ENCODE measurements at places on chromosomes 5 and 9.

DNA sequence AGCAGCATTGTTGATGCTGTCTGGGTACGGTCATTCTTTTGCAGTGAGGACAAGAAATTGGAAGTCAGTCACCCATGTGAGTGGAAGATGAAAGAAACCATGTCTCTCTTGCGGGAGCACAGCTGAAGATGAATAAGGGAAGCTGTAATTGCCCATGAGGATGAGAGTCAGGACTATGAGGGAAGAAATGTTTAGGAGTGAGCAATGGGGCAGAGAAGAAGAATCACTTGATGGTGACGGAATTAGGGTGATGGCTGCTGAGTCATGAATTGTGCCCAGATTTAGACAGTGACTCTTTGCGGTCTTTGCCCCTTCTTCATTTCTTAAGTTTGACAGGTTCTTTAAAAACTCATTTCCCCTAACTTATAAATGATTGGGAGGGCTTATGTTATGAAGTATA lies 183.3 kb downstream of the MAST4 start:
- DNase-seq = no peak

- no peak for DNase-seq
Observed at GRCh38 chr5:172887692-172888091, 53.6 kb downstream of the ERGIC1 start.

DNA sequence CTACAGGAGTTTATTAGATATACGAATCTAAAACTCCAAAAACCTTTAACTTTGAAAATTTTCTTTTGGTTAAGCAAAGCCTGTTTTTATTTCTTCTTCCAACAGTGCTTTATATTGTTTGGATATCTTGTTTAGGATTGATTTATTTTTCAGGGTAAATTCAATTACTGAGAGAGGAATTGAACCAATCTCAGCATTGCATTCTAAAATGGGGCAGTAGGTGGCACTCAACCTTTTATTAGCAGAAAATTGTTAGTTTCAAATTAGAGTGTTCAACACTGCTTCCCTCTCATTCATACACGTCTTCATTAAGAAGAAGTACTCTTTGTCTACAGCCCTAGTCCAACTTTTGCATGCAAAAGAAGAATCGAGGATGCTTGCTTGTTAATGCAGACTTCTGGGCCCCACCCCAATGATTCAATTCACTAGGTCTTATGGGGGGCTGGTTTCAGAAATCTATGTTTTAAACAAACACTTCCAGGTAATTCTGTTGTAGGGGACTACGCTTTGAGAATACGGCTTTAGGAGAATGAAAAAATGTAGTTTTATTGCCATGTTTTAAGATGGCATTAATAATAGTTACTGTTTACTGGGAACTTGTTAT lies 26.6 kb downstream of the MRPL22 start:
- no peak for DNase-seq

- DNase-seq = no peak
Observed at GRCh38 chr9:38071470-38072134, 2.6 kb upstream of the SHB start.

DNA sequence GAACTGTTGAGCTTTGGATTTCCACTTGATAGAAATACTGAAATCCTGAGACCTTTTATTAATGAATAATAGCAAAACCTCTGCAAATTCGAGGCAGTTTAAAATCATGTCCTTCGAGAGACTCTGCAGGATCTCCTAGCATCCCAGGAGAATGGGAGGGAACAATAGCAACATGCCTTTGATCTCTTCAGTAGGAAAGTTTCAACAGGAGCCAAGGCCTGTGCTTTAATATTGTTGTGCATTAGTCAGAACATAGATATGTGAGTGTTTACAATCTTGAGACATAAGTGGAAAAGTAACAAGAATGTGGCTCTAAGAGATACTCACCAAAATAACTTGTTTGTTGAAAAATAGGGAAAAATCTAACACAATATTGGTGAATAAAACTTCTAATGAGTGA lies 83.3 kb upstream of the LHFPL2 start:
- DNase-seq = no peak

DNA sequence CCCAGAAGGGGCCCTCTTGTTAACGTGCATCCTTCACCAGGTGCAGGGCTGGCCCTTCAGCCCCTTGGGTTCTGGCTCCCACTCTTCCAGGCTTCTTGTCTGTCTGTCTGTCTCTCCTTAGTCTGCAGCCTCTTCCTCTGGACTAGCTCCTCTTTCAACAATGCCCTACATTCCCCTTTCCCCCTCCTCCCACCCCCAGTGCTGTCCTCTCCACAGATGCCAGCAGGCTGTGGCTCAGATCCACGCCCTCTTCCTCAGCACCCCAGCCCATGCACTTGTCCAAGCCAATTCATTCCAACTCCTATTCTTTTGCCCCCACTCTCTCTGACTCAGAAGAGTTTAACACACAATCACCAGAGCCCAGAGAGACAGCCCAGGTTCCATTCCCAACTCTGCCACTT lies 45.2 kb upstream of the ALDH1B1 start:
- DNase-seq = peak; percentile 25

GRCh38 chr5:124980163-124980941 lies 233.9 kb upstream of the ZNF608 start:
- no peak for DNase-seq

- no peak for DNase-seq
Observed at GRCh38 chr9:91536211-91536691, 112.6 kb upstream of the NFIL3 start.

- DNase-seq = no peak
Observed at GRCh38 chr5:15487228-15487627, 12.8 kb upstream of the FBXL7 start.

DNA sequence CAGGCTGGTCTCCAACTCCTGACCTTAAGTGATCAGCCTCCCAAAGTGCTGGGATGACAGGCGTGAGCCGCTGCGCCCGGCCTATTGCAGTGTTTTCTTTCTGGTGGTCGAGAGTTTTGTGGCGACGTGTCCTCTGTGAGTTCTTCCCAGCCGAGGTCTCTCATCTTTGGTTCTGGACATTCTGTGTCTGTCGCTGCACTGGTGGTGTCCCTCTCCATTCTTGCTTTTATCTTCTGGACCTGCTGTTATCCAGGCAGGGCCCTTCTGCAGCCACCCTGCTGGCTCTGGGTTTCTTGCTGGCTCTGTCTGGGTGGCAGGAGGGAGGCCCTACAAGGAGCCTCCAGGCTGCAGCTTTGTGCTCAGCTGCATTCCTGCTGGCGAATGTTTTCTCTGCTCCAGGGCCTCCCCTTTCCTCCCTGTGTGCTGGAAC lies 49.1 kb upstream of the EXOC3 start:
- no peak for DNase-seq

DNA sequence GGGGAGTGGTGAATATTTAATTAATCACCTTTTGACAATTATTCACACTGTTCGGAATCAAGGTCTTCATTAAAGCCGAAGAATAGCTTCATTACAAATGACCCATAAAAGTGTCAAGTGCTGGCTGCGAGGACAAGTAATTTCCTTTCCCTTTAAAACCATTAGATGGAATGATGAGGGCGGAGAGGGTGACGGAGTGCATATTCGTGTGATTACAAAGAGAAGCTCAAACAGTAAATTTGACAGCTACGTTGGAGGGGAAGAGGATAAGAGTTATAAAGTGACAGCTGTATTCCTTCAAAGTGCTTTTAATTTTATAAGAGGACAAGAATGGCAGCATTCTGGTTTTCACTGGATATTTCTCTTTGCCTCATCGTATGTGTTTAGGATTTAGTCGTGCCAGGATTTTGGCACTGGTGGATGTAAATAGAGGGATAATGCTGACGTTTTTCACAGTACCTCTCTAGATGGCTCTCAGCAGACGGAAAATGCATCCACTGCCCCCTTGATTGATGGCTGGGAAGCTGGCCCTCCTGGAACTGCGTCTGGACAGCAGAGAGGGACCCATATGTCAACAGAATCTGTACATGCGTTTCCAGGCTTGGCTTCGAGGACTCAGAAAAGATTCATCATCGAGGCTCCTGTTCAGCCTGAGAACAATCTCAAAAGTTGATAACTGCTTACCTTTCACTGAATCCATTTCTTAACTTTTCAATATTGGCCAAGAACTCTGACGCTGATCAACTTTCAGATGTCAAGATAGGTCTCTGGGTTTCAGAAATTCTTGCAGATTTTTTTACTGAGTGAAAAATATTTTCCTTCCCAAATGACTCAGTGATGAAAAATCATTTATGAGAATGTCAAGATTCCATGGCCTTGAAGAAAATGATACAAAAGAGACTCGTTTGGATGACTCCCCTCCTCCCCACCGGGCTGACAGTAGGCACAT lies 50.4 kb upstream of the IRX2 start:
- no peak for DNase-seq

DNA sequence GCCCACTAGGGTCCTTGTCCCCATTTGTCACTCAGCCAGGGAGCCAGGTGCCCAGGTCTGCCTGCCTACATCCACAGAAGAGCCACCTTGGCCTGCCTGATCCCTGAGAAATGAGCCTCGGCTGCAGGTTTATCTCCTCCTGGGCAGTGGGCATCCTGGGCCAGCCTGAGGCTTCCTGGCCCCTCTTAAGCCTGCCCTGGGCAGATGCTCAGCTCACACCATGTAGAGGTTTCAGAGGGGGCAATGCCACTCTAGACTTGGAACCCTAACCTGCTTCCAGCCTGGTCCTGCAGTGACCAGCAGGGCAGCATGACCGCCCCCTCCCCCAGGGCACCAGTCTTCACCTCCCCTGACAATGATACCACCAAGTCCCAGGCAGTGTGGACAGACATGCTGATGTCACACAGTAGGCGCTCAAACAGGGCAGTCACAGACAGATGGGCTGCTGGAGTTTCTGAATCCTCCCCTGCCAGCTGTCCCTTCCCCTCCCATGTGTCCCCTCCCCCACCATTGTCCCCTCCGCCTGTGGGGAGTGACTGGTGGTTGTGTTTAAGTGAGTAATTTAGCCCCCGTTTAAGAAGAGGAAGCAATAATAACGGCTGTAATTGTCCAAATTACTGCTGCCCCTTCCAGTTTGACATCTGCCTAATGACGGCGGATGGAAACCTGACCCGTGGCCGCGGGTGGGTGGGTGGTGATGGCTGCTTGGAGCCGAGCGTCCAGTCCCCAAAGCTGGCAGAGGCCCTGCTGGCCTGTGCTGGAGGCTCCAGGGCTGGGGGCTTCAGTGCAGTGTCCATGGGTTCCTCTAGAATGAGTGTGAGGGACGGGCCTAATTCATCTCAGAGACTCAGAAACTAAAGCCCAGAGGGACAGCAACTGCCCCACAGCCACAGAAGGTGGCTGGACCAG lies 147.7 kb downstream of the BARX1 start:
- DNase-seq = peak; percentile 23

- no peak for DNase-seq
Observed at GRCh38 chr9:87696641-87697040, 29.3 kb upstream of the CTSL start.

GRCh38 chr9:110125207-110125751 lies 82.7 kb downstream of the C9orf152 start:
- peak; percentile 60 for DNase-seq

DNA sequence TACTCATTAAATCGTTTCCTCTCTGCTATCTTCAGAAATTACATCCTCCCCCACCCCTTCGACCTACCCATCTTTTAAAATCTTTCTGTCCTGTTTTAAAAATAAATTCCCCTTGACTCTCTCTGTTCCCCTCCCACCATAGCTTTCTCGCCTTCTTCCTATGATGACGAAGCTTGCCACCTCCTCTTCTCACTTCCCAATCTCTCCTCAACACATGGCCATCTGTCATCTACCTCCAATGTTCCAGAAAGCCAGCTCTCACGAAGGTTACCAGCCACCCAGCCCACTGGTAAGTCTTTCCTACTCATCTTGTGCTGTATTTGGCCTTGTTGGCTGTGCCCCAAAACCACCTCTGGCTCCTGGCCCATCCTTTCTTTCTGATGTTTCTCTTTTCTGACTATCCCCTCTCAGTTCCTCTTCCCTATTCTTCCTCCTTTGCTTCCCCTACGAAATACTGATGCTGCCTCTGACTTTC lies 346.3 kb downstream of the ENC1 start:
- DNase-seq = no peak

DNA sequence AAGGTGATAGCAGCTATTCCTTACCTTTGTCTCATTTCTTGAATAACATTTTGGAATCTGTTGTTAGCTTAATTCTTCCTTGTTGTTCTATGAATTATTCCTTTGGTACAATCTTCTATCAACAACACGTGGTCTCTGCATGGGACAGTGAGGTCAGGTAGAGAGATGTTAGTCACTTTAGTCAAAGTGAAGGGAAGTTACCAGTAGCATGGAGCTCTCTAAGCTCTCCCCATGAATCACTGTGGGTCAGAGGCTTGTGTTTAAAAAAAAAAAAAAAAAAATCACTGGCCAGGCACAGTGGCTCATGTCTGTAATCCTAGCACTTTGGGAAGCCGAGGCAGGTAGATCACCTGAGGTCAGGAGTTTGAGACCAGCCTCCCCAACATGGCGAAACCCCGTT lies 116.0 kb downstream of the GOLPH3 start:
- DNase-seq = no peak

DNA sequence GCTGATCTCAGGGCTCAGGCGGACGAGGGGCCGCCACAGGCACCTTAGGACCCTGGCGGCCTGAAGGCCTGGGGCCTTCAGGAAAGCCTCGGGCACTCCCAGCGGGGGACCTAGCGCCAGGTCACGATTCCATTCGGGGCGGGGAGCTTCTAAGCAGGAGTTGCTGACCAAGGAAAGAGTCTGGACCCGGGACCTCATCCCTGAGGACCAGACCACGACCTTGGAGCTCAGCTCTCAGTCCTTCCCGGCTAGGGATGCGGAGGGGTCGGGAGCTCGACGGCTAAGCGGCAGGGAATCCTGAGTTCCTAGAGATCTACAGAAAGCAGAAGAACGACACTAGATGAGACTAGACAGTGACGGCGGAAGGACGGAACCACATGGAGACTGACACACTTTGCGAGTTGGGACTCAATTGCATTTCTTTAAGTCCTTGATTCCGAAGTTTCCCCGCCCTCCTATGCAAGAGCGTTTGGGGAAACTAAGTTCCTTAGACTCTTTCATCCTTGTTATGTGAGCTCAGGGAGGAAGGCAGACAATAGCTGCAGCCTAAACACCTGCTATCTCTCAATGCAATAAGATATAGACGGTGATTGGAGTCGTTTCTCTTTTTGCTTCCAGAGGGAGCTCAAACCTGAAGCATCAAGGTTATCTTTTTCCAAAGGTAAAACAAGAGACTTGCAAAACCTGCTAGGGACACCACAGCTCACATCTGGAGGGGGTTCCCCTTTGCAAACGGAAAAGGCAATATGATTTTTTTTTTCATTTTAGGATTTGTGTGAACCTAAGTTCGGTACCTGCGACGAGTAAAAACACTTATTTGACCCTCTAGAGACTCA lies 9.7 kb downstream of the NR2F1-AS1 start:
- no peak for DNase-seq

GRCh38 chr9:114026335-114026734 lies 51.8 kb downstream of the AMBP start:
- DNase-seq = peak; percentile 16

- DNase-seq = no peak
Observed at GRCh38 chr9:76018761-76019160, 128.3 kb downstream of the PCSK5 start.

- no peak for DNase-seq
Observed at GRCh38 chr5:73783828-73784227, 157.8 kb downstream of the ARHGEF28 start.

- peak; percentile 96 for DNase-seq
Observed at GRCh38 chr9:127698985-127699670, 7.7 kb upstream of the CFAP157 start.

Data from liver (tissue), 10 donors.